ENCODE measurements at places on chromosomes 12 and 14.

- DNase-seq, result no peak
Measured at GRCh38 chr14:100673807-100674154, 52.9 kb upstream of the DLK1 start.

DNA sequence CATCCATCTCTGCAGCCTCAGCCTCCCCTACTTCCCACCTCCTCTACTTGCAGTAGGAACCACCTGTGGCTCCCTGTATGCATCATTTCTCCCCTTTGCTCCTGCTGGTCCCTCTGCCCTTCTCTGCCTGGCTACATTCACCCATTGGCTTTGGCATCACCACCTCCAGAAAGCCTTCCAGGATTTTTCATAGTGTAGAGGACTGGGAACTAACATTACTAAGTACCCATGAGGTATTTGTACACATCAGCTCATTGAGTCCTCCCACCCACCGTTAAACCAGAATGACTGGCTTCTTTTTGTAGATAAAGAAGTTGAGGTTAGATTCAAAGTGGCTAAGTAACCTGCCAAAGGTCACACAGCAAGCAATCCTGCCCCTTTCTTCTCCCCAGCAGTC lies 17.1 kb downstream of the SYNE3 start:
- DNase-seq, result no peak

DNA sequence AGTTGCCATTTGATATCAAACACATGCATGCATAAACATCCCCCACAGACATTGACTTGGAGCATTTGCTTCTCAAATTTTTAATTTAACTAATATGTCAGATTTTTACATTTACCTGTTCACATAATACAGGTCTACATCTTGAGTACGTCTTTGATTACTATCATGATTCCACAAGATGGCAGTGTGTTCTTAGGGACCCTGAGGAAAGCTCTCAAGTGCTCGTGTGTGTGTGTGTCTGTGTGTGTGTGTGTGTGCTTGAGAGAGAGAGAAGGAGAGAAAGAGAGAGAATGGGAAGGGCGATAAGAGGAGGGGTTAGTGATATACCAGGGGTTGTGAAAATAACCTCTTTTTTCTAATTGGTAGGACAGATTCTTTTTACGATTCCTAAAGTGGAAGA lies 167.1 kb upstream of the OR4E1 start:
- no peak for DNase-seq

GRCh38 chr14:42703501-42703900 lies 1096.8 kb downstream of the LRFN5 start:
- DNase-seq, result no peak

DNA sequence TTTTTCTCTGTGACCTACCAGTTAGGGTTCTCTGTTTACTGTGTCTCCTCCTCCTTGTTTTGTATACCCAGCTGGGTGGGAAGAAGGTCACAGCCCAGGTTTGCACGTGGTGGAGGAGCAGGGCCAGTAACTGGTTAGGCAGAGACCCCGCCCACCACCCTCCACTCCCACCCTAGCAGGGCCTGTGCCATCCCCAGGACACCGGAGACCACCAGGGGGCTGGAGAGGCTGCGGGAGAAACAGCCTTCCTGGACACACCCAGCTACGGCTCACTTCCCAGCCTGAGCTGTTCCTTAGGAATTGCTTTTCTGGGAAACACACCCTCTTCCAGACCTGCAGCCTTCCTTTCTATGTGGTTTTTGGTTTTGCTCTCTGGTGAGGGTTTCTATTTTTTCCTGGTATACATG lies 21.1 kb downstream of the BDKRB2 start:
- DNase-seq, result no peak
